Femur (tissue), 1 donor: ENCODE measurements at places on chromosomes 6 and 20.

- no peak for DNase-seq
These were observed 33.9 kb upstream of the TNFRSF21 start for GRCh38 chr6:47343600-47343999.

- DNase-seq: no peak
These were observed 32.6 kb upstream of the APCDD1L start for GRCh38 chr20:58547623-58548475.

- no peak for DNase-seq
These were observed 74.1 kb upstream of the TOX2 start for GRCh38 chr20:43840382-43841070.

GRCh38 chr20:24702501-24703283 lies 233.3 kb downstream of the SYNDIG1 start:
- DNase-seq: no peak

DNA sequence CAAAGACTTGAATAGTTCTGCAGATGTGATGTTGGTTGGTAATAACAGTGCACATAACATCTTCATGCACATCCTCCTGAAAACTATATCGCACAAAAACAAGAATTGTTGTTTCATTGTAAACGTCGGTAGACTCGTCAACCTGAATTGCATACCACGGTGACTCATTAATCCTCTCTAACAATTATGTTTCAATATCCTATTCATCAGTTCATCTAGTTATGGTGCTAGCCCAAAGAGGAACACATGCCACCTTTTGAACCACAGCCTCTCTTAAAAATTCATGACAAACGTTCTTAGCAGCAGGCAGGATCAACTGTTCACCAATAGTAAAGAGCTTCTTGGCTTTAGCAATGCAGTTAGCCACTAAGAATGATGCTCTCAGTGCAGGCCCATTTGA lies 25.0 kb downstream of the CRYBG1 start:
- no peak for DNase-seq

GRCh38 chr20:2340823-2341222 lies 39.9 kb upstream of the TGM6 start:
- no peak for DNase-seq

- peak; percentile 47 for DNase-seq
These were observed 768 bp upstream of the FYN start for GRCh38 chr6:111874025-111874415.

GRCh38 chr20:4490606-4491280 lies 231.0 kb upstream of the PRND start:
- no peak for DNase-seq

GRCh38 chr6:38153076-38153797 lies 333.7 kb downstream of the ZFAND3 start:
- peak; percentile 17 for DNase-seq

DNA sequence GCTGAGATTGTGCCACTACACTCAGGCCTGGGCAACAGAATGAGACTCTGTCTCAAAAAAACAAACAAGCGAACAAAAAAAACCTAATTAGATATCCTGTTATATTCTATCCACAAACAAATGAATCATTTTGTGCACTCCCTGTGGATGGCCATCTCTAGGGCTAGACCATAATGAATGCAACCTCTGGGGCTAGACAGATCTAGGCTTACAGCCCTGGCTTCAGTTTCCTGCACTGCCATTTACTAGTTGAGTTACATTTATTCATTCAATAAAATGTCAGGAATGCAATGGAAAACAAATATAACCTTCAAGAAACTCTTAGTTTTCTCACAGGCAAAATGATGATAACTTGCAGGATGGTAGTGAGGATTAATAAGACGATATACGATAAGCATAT lies 6.6 kb upstream of the RNF8 start:
- no peak for DNase-seq

DNA sequence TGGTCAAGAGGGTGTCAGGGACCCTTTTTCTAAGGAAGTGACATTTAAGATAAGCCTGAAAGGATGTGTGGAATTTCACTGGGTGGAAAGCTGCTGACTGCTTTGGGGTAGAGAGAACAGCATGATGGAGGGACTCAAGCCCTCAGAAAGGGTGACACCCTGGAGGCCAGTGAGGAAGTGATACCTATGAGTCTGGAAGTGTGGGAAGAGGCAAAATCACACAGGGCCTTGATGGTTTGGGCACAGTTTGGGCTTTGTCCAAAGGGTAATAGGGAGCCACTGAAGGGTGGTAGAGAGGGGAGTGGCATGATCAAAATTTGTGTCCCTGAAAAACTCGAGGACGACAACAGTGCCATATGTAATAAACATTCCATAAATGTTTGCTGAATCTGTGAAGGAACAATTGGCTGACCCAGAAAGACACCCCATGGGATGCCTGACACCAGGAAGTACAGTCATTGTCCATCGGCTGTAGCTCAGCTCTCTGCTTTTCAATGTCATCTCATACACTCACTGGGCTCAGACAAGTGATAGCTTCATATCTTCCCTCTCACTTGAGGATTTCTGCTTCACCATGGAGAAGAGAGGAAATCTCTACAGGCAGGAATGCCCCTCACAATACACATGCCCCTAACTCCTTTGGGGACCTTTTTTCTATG lies 21.3 kb downstream of the CASS4 start:
- DNase-seq: no peak

DNA sequence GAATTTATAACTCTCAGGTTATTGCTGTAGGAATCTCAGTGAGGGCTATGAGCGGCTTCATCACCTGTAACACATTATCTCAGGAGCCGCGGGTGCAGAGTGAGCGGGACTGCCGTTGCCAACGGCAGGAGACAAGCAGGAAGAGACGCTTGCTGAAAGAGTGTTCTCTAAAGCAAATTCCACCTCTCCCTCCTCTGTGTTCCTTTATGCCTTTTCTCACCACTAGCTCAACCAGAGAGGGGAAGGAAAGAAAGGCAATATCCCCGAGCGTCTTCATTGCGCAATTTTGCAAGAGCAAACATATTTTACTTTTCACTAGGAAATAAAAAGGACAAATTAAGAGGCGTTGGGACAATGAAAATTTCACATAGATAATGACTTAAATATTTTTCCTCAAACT lies 185.2 kb upstream of the EXOC2 start:
- no peak for DNase-seq

- DNase-seq: no peak
These were observed 917.5 kb downstream of the EYS start for GRCh38 chr6:64789476-64789875.

DNA sequence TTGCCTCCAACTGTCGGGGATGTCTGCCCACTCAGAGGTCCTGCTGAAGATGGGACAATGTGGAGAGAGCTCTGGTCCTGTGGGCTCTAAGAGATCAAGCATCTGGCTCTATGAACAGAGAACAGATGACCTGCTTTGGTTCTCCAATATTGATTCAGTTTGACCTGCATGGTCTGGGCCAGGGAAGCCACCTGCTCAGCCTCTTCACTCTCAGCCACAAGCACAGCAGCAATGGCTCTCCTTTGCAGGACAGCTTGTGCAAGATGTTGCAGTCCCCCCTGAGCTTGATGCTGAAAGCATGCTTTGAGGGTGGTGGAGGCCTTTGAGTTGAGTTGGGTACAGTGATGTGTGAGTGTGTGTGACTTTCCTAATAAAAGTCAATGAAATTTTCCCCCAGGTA lies 18.6 kb upstream of the MCM3 start:
- DNase-seq: no peak

- DNase-seq: no peak
These were observed 280.5 kb upstream of the PRND start for GRCh38 chr20:4441191-4441590.

- peak; percentile 91 for DNase-seq
These were observed at the start of gene SCAF8 for GRCh38 chr6:154733183-154733625. Gene SCAF8 (plus strand): TSS chr6:154733416. CDS start chr6:154733901, 485 bp downstream.

GRCh38 chr6:163707387-163708355 lies 293.2 kb downstream of the QKI start:
- no peak for DNase-seq

DNA sequence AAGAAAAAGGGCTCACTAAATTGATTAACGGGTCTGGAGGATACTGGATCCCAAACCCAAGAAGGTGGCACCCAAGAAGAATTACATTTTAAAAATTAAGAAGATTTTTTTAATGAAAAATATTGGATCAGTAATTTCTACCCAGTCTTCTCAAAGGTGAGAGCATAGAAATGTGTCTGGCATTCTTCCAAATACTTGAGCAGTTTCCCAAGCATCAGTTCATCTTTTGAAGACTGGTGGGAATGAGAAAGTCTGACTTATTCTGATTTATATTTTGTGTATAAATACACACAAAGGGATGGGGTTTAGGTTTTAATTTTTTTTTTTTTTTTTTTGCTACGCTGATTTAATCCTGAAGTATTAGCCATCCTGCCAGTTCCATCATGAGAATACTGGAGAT lies 3.3 kb downstream of the MGME1 start:
- DNase-seq: no peak

GRCh38 chr6:106772270-106773142 lies 143.1 kb downstream of the QRSL1 start:
- peak; percentile 39 for DNase-seq

- DNase-seq: no peak
These were observed 18.4 kb downstream of the CD83 start for GRCh38 chr6:14135893-14136539.

- DNase-seq: no peak
These were observed 106.8 kb downstream of the GJA10 start for GRCh38 chr6:90000864-90001731.

- peak; percentile 74 for DNase-seq
These were observed 171.2 kb upstream of the BMP5 start for GRCh38 chr6:56046576-56046975.

DNA sequence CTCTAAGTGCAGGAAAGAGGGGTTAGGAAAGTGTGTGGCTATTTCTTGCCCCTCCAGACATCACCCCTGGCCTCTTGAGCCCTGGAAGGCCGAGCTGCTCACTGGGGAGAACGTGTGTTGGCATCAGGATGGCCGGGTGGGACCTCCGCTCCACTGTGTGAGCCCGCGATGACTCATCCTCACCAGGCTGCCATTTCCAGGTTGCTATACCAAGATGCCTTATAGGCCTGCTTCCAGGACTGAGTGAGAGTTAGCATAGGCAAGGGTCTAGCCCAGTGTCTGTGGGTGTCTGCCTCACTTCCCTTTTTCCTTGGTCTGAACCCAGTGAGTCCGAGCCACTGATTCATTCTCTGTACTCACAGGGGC lies 105.0 kb downstream of the MRPL14 start:
- peak; percentile 35 for DNase-seq

DNA sequence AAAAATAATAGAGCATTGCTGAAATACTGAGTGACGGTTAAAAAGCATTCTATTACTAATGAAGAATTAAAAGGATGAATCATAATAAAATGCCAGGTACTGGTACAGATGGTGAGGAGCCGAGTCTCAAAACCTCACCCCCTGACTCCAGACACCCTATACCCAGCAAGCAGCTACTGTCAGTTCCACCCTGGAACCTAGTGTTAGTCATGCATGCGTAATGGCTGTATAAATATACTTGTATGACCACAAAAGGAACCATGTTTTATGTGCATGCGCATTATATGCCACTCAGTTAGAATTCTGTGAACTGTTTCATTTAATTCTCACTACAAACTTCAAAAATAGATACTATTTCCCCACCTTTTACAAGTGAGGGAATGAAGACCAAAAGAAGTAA lies 568.7 kb upstream of the RNF217 start:
- DNase-seq: no peak

DNA sequence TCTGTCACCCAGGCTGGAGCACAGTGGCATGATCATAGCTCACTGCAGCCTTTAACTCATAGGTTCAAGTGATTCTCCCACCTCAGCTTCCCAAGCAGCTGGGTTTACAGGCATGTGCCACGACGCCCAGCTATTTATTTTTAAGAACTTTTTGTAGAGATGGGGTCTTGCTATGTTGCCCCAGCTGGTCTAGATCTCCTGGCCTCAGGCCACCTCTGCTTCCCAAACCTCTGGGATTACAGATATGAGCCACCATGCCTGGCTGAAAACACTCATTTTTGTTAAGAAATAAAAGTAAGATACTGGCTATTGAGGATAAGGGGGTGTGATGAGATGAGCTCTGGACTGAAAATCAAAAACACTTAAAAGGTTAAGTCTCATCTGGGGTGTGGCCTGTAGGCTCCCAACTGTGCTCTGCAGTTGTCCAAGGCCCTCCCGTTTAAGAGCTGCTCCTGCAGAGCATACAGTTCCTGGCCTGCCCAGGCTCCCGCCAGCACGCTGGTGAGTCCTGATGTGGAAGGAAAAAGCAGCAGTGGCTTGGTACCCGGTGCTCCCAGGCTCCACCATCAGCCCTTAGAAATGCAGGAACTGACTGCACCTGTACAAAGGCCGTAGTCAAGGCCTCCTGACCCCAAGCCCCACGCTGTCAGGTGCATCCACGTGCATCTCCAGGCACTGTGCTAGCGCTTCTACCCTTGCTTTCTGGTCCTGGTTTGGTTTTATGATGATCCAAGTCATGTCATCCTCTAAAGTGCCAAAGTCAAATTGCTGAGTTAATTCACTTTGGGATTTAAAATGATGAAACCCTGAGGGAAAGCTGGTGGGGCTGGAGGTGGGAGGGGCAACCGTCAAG lies 111.5 kb downstream of the TMEM242 start:
- DNase-seq: no peak

DNA sequence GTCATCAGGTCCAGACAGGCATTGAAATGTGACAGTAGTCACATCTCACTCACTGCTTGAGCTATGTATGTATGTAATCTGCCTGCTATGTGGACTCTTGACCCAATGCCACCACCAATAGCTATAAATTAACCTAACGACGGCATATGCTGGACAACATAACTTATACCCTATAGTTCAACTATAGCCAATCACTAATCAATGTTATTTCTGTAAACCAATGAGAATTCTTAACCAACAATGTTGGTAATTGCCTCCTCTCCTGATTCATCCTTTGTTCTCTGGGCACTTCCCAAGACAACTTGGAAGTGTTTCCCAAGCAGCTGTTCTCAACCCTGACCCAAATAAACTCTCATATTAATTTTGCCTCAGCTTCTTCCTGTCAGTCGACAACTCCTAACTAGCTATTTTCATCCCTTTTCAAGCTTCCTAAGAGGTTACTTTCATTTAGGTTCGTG lies 24.1 kb upstream of the SERPINB1 start:
- DNase-seq: no peak

- no peak for DNase-seq
These were observed 11.3 kb upstream of the ZNF451 start for GRCh38 chr6:57078531-57079207.

DNA sequence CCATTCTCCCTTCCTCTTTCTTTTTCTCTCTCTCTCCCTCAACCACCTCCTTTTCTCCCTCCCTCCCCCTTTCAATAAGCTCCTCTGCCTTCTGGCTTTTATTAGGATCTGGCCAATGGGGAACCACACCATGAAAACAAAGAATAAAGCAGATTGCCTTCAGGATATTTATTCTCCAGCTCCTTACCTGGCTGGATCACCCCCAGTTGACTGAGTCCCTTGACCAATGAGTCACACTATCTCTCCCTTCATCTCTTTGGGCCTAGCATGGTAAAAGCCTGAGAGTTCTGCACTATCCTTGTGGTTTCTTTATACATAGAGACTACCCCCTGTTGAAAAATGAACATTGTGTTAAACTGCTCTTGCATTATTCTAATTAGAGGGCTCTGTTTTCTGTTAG lies 476.8 kb downstream of the EPHA7 start:
- DNase-seq: no peak

- peak; percentile 39 for DNase-seq
These were observed 25.2 kb downstream of the GPX6 start for GRCh38 chr6:28490205-28490890.

- no peak for DNase-seq
These were observed 170.4 kb downstream of the BCKDHB start for GRCh38 chr6:80276861-80277260.
